Epithelial cell of proximal tubule (primary cell): ENCODE measurements at places on chromosomes 7 and 10.

DNA sequence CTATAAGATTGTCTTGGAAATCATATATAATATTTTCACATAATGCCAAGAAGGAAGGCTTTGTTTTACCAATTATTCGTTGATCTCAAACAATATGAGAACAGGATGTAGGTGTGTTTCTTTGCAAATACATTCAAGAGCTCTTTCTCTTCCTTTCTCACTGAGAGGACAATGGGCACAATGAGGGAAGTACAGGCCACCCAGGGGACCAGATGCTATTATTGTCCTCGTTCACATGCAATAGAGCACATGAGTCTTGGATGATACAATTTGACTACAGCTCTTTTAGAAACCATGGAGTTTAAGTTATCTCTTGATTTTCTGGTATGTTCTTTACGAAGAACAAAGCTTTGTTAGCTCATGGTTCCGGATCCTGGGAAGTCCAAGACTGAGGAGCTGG lies 323.7 kb upstream of the KLF6 start:
- DNase-seq = no peak

DNA sequence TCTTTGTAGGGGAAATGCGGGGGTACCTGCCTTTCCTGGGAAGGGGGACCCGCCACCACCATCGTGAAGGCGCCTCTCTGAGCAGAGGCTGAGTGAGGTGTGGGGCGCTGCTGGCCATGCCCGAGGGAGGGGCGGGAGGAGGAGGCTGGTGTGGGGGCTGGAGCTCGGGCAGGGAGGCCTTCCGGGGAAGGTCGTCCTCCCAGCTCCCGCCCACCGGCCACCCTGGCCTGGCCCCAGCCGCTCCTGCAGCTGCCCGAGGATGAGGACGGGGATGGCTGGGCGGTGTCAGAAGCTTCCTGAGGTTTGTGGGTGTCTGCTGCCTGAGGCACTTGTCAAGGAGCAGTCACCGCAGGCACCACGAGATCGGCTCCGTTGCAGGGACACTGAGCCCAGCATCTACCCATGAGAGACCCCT lies 11.4 kb downstream of the PWWP2B start:
- no peak for DNase-seq

DNA sequence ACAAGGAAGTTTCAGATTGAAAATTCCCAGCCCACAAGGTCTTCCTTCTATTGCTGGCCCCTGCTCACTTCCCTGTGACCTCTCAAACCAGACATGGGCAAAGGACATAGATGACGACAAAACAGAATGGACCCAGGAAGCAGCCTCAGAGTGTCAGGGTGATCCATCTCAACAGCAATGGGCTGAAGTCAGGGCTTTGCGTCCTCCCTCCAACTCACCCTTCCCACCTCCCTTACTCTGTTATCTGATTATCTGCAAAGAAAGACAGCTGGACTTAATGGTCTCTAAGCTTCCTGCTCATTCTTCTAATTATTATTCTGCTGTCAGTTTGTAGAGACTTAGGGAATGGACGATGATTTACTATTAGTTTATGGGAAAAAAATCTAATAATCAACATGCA lies 115.9 kb downstream of the PIP4K2A start:
- no peak for DNase-seq

DNA sequence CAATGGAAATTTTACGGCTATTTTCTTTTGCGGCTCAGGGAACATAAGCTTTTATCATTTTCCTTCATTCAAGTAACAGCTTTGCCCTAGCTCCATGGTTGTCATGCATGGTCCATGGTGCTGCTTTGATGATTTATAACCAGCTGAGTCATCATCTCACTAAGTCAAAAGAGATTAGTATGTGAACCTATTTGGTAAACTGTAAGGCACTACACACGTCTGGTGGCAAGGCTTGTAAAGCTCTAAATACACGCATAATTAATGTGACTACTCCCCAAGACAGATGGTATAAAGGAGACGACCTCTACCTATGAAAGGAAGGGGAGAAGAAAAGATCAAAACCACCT lies 340.2 kb downstream of the KCNMA1 start:
- DNase-seq = no peak

- DNase-seq = no peak
Measured at GRCh38 chr10:96488161-96488935, 25.4 kb downstream of the TLL2 start.

DNA sequence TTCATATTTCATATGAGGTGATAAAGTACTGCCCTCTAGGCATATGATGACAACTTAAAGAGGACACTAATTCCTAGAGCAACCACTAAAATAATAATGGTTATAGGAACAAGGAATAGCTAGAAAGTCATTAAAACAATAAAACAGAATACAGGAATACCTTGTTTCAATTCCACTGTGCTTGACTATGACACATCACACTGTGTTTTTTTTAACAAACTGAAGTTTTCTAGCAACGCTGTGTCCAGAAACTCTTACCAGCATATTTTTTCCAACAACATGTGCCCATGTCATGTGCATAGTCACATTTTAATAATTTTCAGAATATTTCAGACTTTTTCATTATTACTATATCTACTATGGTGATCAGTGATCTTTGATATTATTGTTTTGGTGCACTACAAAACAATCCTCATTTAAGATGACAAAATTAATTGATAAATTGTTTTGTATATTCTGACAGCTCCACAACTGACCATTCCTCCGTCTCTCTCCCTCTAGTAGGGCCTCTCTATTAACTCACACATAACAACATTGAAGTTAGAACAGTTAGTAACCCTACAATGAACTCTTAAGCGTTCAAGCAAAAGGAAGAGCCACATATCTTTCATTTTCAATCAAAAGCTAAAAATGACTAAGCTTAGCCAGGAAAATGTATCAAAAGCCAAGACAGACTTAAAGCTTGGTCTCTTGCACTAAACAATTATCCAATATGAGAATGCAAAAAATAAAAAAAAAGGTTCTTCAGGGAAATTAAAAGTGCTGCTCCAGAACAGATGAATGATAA lies 85.8 kb downstream of the SNX13 start:
- no peak for DNase-seq

DNA sequence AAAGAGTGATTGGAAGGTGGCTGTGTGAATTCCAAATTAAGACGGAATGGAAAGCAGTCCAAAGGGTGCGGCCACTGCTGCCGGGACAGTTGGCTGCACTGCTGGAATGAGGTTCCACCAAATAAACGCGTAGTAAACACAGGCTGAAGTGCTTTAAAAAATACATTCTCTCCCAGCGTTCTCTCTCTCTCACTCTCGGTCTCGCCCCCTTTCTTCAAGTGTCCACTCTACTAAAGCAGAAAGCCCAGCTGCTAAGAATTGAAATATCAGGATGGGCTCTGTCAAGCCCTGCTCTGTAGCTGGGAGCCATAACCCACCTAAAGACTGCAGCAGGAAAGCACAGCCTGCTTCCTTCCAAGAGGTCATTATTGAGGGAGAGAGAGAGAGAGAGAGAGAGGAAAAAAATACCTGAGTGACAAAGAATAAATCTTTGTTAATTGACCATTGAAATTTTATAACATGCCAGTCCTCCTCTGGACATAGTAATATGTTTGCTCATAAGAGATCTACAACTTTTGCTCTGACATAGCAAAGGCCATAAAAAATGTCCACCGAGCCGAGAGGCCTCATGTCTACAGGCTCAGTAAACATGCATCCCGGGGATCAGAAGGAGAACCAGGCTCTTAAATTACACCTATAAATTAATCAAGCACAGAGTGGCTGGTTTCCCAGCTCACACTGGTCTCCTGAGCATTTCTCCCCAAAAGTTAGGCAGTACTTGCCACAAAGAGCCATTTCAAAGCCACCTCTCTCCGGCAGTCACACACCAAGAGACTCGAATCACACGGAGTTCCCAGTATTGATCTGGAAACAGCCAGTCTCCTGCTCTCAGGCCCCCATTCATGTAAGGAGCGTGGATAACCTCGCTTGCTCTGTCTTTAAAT lies 72.8 kb downstream of the FGFR2 start:
- no peak for DNase-seq

DNA sequence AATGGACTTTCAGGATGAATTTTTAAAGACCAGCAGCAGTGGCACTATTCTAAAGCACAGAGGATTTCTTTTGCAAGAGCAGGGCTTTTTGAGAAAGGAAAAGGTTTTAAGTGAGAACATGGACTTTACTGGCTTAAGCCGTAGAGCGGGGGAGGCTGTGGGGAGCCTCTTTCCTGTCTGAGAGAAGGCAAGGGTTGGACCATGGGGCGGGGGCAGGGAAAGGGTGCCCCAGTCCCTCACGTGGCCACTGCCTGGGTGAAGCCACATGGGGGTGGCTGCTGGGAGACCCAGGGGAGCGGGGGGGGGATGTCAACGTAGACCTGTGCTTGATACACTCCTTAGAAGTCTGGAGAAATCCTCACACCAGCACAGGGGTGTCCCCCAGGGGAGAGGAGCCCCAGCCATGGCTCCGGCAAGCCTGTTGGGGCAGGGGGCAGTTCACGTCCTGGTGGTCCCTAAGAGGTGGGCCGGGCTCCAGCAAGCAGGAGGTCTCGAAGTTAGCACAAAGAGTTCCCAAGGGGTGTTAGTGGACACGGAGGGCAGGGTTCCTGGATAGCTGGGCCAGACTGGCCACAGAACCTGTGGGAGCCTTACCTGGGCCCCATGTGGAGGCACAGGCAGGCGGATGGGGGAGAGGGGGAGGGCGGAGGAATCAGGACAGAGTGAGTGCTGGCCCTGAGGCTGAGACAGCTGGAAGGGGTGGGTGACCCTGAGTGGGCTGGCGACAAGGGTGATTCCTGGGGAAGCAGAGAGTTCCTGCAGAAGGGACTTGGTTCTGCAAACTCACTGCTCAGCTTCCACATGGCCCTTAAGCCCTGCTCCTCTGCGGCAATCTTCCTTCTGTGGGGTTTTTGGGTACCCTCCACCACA lies 36.9 kb upstream of the ELFN1 start:
- DNase-seq = no peak

DNA sequence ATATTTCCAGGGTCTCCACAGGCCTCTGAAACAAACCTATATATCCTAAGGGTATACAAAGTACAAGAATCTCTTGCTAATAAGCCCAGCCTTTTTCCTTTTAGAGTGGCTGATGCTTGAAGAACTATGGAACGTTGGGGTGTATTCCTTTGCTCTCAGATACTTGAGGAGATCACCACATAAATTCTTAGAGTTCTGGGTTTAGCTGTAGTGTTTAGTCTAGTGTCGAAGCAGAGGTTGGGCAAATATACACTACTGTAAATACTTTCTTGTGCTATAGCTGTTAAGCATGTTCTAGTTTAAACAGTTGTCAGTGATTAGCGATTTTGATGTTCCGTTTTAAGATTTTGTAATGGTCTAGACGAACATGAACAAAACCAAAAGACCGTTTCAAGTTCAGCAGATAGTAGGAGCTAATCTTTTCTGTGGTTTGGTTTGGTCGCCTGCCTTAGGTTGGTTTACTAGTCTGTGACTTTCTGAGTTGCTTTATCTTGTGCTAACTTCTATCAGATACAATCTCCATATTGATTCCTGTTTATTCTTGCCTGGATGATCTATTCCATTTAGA lies 229.6 kb downstream of the NSUN6 start:
- DNase-seq = no peak

GRCh38 chr7:139203992-139204391 lies 27.0 kb upstream of the UBN2 start:
- no peak for DNase-seq

DNA sequence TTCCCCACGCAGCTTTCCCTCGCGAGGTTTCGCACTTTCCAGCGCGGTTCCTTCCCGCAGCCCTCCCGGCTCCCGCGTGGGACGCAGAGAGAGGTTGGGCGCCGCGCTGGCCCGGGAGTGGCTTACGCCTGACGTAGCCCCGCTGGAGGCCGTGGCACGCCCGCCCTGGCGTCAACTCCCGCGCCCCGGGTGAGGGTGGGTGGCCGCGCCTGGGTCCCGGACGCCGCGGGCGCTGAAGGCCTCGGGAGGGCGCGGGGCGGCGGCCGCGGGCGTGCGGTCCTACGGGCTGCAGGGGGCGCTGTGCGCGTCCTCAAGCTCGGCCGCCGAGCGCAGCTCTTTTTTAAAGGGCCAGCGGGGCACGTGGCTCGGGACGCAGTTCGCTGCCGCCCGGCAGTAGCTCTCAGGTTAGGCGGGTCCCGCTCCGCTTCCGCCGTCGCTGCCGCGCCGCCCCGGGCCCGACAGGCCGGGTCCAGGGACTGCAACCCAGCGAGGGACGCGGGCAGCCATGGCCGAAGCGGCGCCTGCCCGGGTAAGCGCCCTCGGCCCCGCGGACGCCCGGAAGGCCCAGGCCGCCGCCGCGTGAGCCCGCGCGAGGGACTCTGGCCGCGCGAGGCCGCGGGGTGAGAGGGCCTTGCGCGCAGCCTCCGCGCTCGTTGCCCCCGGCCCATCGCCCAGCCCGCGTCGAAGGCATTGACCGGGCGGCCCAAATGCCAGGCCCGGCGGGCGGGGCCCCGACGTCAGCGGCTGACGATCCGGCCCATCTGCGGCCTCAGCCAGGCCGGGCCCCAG lies at the start of gene ZNF783:
Gene ZNF783 (plus strand): TSS at position 368 of the 789 bp plus-strand sequence. CDS start 138 bp downstream, at position 506.
- no peak for DNase-seq

DNA sequence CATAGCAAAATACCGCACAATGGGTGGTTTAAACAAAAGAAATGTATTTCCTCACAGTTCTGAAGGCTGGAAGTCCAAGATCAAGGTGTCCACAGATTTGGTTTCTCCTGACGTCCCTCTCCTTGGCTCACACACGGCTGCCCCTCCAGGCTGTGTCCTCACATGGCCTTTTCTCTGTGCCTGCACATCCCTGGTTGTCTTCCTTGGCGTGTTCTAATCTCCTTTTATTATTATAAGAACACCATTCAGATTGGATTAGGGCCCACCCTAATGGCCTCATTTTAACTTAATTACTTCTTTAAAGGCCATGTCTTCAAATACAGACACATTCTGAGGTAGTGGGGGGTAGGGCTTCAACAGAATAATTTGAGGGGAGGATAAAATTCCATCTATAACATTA lies 87.9 kb downstream of the FZD1 start:
- DNase-seq = no peak

- no peak for DNase-seq
Measured at GRCh38 chr10:133527771-133528271, 658 bp downstream of the CYP2E1 start.

- DNase-seq = no peak
Measured at GRCh38 chr7:128236924-128237586, 4.0 kb upstream of the LEP start.

DNA sequence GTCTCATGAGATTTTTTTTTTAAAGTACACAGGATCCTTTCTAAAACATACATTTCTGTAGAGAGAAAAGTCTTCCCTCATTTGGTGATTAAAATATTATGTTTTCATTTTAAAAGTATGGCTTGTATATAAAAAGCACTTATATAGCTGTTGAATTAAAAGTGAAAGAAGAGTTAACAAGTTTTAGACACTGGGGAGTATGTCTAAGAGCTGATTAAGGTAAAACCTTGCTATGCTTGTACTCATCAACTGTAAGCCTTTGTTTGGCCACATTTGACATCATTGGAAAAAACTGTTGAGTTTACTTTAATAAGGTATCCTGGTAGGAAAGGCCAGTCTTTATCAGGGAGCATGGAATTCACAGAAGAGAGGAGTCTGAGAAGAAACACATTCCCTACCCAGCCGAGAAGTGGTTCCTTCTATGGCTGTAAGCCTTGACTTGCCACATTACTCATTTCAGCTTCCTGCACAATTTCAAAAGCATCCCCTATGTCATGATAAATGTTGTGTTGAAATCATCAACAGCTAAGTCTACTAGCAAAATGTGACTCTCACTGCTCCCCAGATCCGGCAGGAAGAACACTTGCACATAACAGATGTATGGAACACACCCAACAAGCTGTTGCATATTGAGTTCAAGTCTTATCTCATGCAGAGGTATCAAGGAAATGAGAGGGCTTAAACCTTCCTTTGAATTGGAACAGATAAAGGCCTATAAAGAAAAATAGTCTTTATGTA lies 171.8 kb upstream of the CDK1 start:
- DNase-seq = no peak
